ENCODE measurements at places on chromosomes 2 and 18. TPM values are rescaled to one million over a fixed set of nuclear protein-coding genes. Genes with fewer than 3 reads are reported as not detected.

UGT1A4 gene
- not detected for total RNA-seq

CFC1 gene
- not detected for total RNA-seq

RAX gene
- total RNA-seq, result not detected

REG3A gene
- total RNA-seq, result not detected

GPR155 gene
- 10.9 TPM for total RNA-seq

NOL4 gene
- 0.67 TPM for total RNA-seq

TPO gene
- total RNA-seq, result 11.8 TPM

LINC00305 gene
- not detected for total RNA-seq

GRCh38 chr2:175383286-175383685 lies 201.8 kb upstream of the ATP5MC3 start:
- DNase-seq, result no peak

DNA sequence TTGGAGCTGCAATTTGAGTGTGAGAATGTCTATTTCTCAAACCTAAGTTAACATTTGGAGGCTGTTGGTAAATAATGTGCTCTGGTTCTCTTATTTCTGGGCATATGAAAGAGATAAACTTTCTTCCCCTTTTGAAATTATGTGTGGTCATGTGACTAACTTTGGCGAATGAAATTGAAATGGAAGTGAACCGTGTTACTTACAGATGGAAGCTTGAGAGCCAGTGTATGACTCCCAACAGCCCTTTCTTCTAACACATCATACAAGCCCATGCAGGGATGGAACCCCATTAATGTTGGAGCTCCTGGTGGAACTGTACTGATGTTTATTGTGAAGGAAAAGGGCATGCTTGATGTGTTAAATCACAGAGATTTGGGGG lies 725.8 kb downstream of the TSN start:
- no peak for DNase-seq

DNA sequence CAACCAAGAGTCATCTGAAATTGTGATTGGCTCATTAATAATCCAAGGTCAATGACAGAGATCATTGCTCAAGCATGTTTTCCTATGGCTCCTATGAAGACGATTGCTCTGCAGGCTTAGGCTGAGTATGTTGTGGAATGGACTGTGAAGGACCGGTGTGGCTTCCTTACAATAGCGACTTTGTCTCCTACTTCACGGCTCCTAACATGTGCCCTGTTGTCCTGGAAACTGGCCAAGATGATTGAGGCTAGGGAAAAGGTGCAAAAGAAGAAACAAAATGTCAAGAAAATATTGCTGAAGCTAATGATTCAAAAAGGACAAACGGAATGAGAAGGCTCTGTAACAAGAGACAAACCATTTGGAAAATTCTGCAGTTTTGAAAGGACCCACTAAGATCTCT lies 24.3 kb downstream of the DLGAP1 start:
- DNase-seq, result no peak

- DNase-seq, result no peak
These were observed 129.8 kb upstream of the ARL4C start for GRCh38 chr2:234626566-234627130.

- no peak for DNase-seq
These were observed 32.6 kb upstream of the ANXA4 start for GRCh38 chr2:69709290-69709689.

DNA sequence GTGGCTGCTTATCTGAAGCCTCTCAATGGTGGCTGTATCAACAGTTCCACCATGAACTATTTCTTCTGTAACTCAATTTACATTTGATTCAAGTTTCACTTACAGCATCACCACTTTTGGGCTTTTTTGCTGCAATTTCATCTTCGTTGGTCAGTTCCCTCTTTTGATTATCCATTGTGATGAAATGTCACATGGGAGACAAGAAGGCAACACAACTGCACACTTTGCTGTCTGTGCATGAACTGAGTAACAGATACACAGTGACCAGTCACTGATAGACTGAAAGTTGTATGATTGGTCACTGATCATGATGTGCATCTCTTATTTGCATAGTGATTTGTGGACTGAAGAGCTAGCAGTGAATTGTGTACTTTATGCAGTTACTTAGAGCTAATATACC lies 130.7 kb upstream of the RNF152 start:
- DNase-seq, result no peak

GRCh38 chr2:231865222-231865621 lies 61.0 kb downstream of the NPPC start:
- DNase-seq, result no peak

DNA sequence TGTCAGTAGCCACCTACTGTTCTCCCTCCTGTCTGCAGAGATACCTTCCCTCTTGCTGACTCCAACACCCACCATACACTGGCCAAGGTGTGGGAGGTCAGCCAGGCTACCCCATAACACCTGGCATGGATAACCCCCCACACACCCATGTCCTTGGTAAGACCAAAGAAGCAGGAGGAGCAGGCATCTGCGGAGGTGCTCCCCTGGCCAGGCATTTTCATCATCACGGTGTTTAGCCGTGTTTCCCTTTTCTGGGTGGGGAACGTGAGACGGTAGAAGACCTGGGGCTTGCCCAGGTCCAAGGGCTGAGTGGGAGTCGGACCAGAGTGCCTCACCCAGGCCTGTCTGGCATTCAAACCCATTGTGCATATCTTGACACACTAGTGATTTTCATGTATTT lies 150.3 kb downstream of the SMAD7 start:
- peak; percentile 44 for DNase-seq

DNA sequence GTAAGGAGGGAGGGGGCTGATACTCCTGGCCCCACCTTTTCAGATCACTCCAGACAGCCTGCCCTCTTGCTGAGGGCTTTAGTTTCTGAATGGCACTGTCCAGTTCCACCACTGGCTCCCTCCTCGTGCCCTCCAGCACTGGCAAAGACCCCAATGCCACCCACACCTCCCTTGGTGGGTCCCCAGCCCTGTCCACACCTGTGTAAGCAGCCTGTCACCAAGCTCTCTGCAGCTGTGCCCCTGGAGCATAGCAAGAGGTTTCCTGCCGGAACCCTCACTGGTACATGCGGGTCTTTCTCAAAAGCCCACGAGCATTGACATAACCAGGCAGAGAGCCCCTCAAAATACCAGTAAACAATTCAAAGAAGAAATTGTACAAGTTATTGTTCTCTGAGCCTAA lies 17.6 kb upstream of the KIF1A start:
- no peak for DNase-seq

DNA sequence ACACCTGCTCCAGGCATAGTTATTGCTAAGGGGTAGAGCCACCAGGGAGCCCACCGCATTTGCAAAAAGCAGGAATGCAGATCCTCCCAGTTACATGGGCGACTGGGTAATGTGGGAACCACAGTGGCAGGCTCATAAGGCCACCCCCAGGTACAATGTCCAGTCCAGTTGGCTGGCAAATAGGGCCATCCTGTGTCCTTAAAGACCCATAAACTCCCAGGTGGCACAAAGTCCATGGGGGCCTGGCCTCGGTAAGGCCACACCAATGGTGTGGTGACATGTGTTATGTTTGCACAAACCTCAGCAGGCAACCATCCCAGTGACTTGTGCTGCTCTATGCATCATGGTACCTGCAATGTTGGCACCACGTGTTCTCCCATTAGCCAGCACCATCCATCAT lies 283.6 kb upstream of the GYPC start:
- DNase-seq, result no peak

DNA sequence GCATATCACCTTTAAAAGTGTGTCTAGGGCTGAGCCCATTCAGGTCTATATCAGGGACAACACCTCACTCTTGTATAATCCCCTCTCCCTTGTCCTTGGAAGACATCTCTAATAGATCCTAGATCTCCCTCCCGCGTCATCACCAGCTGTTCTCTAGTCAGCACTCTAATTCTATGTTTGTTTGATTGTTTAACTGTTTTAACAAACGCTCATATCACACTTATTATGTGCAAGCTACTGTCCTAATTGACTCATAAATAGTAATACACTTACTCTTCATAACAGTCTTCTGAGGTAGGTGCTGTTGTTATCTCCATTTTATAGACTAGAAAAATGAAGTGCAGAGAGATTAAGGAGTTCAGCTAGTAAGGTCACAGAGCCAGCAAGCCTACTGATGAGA lies 1.6 kb upstream of the ERMN start:
- no peak for DNase-seq

- DNase-seq, result no peak
These were observed 32.6 kb downstream of the CCDC102B start for GRCh38 chr18:68830256-68831045.

- DNase-seq, result no peak
These were observed 21.6 kb downstream of the MERTK start for GRCh38 chr2:111919794-111920608.

- no peak for DNase-seq
These were observed 24.7 kb upstream of the SP3 start for GRCh38 chr2:173989884-173990215.

DNA sequence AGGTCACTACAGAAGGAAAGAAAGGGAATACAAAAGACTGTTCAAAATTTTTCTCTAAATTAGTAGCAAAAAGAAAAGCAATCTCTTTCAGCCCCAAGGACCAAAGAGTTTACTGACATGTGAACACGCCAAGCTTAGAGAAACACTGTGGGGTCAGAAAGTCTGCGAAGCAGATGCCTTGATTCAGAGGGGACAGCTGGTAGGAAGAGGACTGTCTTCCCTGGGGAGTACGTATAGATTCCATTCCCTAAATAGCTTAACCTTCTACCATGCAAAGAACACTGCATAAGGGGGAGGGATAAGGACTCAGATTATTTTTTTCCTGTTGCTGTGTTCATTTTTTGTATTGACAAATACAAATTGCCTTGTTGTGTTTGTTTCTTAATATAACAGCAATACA lies 96.1 kb downstream of the IRS1 start:
- DNase-seq, result no peak

- DNase-seq, result no peak
These were observed 71.7 kb upstream of the TWIST2 start for GRCh38 chr2:238776003-238776760.

GRCh38 chr2:190927301-190927700 lies 46.7 kb downstream of the GLS start:
- DNase-seq, result no peak

GRCh38 chr2:222756362-222756831 lies 84.9 kb downstream of the MOGAT1 start:
- no peak for DNase-seq

GRCh38 chr2:6309415-6310255 lies 556.1 kb downstream of the CMPK2 start:
- no peak for DNase-seq

DNA sequence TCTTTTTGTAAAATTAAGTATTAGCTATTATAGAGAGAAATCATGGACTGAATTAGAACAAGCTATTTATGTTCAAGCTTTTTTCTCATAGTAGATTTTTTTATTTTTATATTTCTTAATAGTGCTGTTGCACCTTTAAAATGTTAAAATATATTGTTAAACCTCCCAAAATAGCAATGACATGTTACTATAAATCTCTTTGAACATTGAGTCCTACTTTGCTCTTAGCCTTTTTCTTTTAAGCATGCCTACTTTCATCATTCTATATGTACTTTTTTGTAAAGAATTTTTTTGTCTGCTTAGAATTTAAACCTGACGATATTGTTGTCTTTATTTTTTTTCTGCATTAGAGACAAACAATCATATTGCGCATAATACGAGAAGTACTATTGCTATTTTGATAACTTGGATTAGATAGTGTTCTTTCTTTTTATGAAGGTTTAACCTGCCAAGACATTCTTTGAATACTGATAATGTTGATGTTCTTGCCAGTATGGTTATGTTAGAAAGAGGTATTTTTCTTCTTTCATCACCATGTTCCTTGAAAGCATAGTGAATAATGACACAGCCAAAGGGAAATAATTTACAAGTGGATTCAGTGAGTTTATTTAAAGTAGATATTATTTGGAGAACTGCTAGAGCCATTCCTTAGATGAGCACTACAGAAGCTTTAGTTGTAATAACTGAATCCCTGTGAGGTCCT lies 40.6 kb downstream of the PMS1 start:
- DNase-seq, result no peak

DNA sequence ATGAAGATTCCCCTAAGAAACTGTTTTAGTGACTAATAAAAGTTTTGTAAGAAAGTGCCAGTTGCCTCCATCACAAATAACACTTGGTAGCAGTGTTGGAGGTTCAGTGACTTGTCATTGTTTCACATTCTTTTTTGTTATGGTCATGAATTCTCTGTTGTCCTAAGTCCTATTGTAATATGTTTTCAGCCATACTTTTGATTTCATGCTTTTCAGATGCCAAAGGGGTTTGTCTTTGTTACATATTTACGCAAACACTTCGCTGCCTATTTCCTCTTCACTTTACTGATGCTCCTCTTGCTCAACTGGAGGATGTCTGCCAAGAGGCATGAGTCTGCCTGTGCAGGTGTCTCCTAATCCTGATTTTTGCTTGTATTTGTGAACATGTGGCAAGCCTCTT lies 66.6 kb downstream of the PHLPP1 start:
- DNase-seq, result no peak
